ENCODE measurements at places on chromosomes 7 and 10. TPM values are rescaled to one million over a fixed set of nuclear protein-coding genes. Genes with fewer than 3 reads are reported as not detected.

The FFAR4 gene
- not detected for total RNA-seq

The TEX36 gene
- not detected for total RNA-seq

The INHBA gene
- total RNA-seq: 38.9 TPM

The SMO gene
- total RNA-seq: 33.5 TPM

The STOX1 gene
- total RNA-seq: 0.14 TPM

The MYL10 gene
- not detected for total RNA-seq

The PALD1 gene
- total RNA-seq: under 0.01 TPM

The EVX1 gene
- under 0.01 TPM for total RNA-seq

The OR2A1 gene
- not detected for total RNA-seq

The ARMC3 gene
- total RNA-seq: not detected

The SAP25 gene
- total RNA-seq: not detected

The MSMB gene
- not detected for total RNA-seq

The MEOX2 gene
- total RNA-seq: 0.37 TPM

The NPC1L1 gene
- 0.14 TPM for total RNA-seq

The KLLN gene
- total RNA-seq: 0.37 TPM

The ST8SIA6 gene
- not detected for total RNA-seq

The DOCK1 gene
- total RNA-seq: 98.5 TPM

The IMPDH1 gene
- 61.6 TPM for total RNA-seq

The MYL7 gene
- not detected for total RNA-seq

The SFMBT2 gene
- total RNA-seq: 5.1 TPM

The DRGX gene
- not detected for total RNA-seq

The ELFN1 gene
- total RNA-seq: 2.1 TPM

The BMS1 gene
- total RNA-seq: 18.8 TPM

The OR2A12 gene
- not detected for total RNA-seq

The AKR1C2 gene
- 13.5 TPM for total RNA-seq

The EBF3 gene
- total RNA-seq: 3.7 TPM

The BTBD16 gene
- not detected for total RNA-seq

The LEP gene
- total RNA-seq: 0.09 TPM

The GCK gene
- 1.0 TPM for total RNA-seq

The HTRA1 gene
- 218 TPM for total RNA-seq

The ADIRF gene
- total RNA-seq: 110 TPM

The OPN1SW gene
- not detected for total RNA-seq

The HHEX gene
- total RNA-seq: 2.9 TPM

The ZNF248 gene
- total RNA-seq: 10.5 TPM

The GPR37 gene
- 3.8 TPM for total RNA-seq

The FANK1 gene
- total RNA-seq: 10.0 TPM

The CYP3A7 gene
- total RNA-seq: 0.14 TPM

The FAM241B gene
- total RNA-seq: not detected

The TNS3 gene
- 150 TPM for total RNA-seq

The DLX5 gene
- total RNA-seq: not detected

The C10orf67 gene
- total RNA-seq: 0.14 TPM

Measured in smooth muscle cell of bladder (primary cell).